Head of caudate nucleus (tissue), 42 donors: ENCODE measurements at places on chromosomes 2 and 18.
A peak's percentile ranks its signal among the peaks of the same experiment; 100 is the strongest.

GRCh38 chr18:24567199-24567598 is 106.8 kb downstream of the HRH4 start:
- DNase-seq: no peak

GRCh38 chr2:173288561-173288960 is 66.1 kb upstream of the CDCA7 start:
- no peak for DNase-seq

DNA sequence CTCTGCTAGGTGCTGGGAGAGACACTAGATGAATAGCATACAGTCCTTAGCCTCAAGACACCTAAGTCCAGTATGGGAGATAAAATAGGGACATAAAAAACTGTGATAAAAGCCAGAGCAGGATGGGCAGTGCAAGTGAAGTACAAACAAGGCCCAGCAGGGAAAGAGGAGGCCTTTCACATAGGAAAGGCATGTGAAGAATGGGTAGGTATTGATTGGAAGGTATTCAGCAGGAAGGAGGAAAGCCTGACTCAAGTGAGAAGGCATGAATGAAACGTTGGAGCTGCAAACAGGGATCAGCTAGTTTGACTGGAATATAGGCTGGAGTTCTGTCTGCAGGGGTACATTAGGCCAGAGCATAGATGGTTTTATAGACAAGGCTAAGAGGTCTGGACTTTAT is 11.0 kb upstream of the CXCR4 start:
- DNase-seq: no peak

GRCh38 chr2:237320801-237321560 is 93.0 kb downstream of the COL6A3 start:
- peak; percentile 34 for DNase-seq

DNA sequence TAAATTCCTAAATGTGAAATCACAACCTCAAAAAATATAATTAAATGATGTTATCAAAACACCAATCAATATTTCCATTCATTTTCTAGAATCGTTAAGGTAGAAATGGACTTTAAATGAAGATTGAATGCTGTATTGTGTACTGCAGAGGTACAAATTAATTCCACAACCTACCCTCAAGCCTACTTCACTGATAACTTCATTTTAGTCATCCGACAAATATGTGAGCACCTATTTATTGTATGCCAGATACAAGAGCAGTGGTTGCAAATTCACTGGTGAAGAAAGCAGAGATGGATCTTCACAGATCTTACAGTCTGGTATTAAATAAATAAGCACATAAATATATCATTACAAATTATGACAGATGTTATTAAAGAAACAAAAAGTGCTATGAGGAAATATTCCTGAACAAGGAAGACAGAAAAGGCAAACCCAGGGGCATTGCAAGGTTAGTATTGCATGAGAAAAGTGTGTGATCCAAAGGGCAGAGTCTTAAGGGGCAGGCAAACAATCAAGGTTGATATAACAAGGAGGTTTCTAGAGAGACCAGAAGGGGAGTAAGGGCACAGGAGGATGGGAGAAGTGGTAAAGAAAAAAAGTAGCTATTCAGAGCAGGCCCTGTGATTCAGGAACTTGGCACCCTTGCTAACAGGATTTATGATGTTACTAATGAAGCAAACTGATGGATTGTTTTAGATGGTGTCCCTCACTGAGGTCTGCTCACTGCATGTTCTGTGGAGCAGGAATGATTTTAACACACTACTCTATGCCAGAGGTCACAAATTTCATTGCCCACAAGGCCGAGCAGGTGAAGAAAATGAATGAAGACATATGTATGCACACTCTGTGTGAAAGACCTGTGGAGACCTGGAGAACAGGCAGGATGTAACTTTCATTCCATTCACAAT is 128.0 kb upstream of the CCDC150 start:
- no peak for DNase-seq

DNA sequence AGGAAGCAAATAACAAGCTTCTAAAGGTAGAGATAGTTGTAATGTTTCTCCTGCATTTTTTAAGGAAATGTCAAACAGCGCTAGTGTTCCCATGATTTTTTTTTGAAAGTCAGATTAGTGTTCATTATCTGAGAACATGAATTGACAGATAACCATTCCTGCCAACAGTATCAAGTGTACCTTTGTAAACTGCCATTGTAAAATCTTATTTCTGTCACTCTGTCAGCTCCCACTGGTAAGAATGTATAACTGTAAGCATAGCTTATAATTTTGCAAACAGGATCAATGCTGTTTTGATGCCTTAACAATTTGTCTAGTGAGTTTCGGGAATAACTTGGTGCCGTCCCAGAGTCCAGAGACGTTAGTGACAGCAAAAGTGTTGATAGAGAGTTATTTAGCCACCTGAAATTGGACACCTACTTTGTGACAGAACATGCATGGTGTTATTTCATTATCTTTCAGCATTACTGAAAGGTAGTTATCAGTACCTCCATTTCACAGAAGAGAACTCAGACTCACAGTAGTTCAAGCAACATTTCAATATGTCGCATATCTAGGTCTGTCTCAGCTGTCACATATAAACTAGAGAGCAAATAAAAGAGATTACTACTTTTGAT is 221.4 kb downstream of the THSD7B start:
- DNase-seq: no peak

GRCh38 chr18:79525556-79526467 is 130.1 kb downstream of the NFATC1 start:
- DNase-seq: peak; percentile 65

DNA sequence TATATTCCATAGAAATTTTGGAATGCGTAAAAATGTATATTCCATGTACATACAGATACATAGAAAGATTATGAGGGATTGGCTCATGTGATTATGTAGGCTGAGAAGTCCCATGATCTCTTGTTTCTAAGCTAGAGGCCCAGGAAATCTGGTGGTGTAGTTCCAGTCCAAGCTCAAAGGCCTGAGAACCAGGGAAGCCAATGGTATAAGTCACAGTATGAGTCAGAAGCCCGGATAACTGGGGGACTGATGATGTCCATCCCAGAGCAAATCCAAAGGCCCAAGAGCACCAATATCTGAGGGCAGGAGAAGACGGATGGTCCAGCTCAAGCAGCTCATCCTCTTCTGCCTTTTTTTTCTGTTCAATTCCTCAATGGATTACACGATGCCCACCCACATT is 385.0 kb upstream of the KLHL29 start:
- DNase-seq: no peak

- DNase-seq: no peak
Measured at GRCh38 chr2:126859631-126860030, 39.1 kb upstream of the TEX51 start.

GRCh38 chr18:13471198-13471845 is 252.8 kb downstream of the LDLRAD4 start:
- no peak for DNase-seq

DNA sequence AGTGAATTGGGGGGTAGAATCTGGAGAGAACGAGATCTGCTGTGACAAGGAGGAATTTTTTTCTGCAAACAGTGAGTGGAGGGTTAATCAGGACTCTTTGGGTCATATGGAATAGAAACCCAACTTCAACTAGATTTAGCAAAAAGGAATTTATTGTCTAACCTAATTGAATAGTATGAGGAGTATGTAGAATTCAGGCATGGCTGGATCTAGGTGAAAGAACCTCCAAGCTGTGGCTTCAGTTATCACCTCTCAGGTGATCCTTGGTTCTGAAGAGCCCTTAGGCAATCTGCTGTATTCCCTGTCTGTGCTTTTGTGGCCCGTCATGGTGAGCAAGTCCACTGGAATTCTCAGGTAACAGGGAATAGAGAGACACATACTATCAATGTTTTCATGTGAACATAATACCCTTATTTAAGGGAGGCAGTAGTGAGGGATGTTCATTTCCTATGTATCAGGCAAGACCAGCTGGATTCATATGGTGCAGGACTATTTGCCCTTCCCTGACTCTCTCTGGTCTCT is 164.7 kb downstream of the ALPK2 start:
- no peak for DNase-seq

DNA sequence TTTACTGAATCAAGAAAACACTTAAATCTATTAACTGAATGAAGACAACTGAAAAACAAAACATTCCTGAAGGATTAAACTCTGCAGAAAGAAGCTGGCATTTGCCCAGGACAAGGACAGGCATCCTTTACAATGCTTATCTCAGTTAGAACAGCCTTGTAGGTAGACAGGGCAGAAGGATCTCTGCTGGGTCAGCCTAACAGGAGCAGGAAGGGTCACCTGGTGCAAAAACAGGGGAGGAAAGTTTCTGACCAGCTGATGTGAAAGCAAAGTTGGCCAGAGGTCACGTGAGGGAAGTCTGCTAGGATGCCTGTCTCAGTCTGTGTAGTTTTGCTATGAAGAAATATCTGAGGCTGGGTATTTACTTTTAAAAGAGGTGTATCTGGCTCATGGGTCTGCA is 348.6 kb downstream of the ANAPC1 start:
- DNase-seq: no peak

DNA sequence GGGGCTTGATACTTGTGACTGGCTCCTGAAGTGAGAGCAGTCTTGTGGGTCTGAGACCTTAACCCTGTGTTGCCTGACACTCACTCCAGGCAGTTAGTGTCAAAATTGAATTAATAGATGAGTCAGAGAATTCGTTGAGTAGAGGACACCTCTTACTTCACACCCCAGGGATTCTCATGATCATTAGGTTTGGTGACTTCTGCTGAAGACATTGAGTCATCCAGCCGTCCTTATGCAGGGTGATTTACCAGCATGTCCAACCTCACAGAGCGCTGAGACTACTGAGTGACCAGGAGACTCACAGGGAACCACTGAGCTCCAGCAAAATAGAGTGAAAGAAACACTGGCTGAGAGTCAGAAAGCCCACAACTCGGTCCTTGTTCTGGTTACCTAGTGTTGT is 36.0 kb upstream of the EVA1A start:
- DNase-seq: no peak

- peak; percentile 56 for DNase-seq
Measured at GRCh38 chr2:239889641-239890121, 135.5 kb downstream of the NDUFA10 start.

GRCh38 chr2:13666582-13667414 is 950.1 kb downstream of the TRIB2 start:
- no peak for DNase-seq

DNA sequence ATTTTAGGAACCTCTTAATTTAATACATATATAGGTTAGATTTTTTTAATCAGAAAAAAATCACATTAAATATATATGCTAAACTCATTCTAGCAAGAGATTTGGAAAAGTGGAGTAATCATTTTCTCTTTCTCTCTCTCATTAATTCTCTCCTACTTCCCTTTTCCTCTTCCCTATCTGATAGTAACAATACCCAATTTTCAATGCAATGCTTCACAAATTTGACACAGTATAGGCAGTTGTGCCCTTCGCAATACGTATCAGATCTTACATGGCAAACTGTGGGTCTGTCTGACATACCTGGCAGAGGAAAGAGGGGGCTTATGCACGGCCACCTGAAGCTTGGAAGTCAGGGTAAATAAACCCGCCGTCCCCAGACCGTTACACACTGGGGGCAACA is 444.3 kb downstream of the NBAS start:
- DNase-seq: no peak

DNA sequence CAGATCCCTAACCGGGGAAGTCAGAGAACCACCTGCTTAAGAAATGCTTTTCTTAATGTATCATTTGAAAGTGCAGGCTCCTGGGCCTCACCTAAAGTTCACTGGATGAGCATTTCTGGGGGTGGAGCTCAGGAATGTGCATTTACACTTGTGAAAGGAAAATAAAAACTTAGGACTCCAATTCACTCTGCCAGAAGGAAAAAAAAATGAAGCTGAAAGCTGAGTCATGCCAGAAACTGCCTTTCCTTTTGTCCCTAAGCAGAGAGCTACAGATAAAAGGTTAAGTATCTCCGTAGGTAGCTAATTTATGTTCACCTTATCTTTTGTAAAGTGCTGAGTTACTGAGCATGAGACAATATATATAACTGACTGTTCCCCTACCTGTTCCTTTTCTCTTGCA is 229.5 kb upstream of the MEX3C start:
- DNase-seq: no peak

- no peak for DNase-seq
Measured at GRCh38 chr18:42183746-42184145, 228.7 kb downstream of the PIK3C3 start.

DNA sequence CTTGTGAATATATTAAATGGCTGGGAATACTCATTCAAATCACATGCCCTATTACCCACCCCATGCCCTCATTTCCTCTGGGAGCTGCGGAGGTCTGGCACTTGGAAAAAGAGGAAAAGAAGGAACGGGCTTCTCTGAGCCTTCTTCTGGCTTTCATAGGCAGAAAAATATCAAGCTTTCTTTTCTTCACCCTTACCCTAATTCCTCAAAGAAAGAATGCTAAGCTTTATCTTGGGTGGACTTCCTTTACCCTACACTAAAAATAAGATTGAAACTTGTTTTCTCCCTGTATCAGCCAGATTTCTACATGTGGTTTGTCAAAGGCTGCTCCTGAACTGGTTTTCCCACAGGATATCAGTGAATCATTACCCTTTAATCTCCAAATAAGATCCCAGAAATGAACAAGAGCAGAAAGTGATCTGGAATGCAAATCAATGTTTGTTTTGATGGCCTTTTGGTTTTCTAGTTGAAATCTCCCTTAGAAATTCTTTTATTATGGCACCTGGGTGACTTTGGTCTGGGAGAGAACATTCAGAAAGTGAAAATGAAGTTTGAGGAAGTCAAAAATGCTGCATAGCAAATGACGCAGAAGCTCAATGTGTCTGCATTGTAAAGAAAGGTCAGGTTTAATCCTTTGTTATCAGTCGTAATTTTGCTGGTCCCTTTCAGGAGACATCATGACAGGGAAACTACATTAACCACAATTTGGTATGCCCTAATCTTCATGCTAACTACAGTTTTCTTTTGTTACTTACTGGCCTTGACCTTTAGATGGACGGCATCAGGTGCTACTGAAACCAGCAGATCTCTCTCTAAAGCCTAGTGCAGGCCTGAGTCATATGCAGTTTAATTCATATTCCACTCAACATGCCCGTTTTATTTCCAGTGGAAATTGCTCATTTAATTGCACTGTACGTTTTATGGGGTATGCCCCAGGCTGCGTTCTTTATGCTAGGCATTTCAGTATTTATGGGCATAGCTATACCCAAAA is 46.6 kb upstream of the HNRNPA3 start:
- DNase-seq: peak; percentile 19

- no peak for DNase-seq
Measured at GRCh38 chr2:30206461-30207430, 24.6 kb upstream of the LBH start.

DNA sequence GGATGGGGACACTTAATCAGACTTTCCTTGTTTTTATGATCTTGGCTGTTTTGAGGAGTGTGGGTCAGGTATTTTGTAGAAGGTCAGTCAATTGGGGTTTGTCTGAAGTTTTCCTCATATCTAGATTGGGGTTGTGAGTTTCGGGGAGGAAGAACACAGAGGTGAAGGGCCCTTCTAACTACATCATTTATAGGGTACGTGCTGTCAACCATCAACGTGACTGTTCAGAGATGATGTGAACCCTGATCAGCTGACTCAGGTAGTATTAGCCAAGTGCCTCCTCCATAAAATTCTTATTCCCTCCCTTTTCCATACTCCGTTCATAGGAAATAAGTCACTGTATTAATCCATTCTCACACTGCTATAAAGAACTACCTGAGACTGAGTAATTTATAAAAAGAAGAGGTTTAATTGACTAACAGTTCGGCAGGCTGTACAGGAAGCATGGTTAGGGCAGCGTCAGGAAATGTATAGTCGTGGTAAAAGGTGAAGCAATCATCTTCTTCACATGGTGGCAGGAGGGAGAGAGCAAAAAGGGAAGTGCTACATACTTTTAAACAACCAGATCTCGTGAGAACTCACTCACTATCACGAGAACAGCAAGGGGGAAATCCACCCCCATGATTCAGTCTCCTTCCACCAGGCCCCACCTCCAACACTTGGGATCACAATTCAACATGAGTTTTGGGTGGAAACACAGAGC is 547.1 kb upstream of the LINC00305 start:
- no peak for DNase-seq
